ENCODE measurements at places on chromosomes 6 and 20.

DNA sequence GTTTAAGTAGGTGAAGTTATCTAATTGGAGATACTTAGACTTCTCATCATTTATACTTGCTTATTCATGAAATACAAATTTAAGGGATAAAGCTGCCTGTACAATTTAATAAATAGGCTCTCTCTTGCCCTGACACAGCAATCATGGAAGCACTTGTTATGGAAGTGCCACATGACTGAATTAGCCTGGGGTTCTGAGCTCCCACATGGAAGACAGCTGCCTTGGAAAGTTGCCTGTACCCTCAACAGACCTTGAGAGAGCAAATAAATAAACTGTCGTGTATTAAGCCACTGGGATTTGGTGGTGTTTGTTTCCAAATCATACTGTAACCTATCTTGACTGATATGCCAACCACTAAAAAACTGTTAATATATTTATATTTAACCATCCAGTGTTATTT lies 87.0 kb upstream of the RSPO3 start:
- DNase-seq = no peak

GRCh38 chr20:44848254-44849015 lies 37.1 kb upstream of the YWHAB start:
- no peak for DNase-seq

DNA sequence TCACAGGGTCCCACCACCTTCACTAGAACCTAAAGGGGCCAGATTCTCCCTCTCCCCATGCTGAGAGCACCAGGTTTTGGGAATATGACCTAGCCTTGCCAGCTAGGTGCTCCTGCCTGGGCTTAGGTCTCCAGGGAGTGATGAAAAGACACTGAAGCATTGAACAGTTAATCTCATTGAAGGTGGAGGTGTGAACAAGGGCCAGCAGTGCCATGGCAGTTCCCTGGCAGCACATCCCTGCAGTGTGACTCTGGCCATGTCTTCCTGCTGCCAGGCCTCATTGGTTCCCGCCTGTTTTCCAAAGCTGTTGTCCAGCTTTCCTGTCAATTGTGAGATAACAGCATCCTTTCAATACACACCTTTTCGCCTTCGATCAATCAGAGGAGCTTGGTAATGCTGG lies 10.9 kb downstream of the PPIL6 start:
- no peak for DNase-seq

DNA sequence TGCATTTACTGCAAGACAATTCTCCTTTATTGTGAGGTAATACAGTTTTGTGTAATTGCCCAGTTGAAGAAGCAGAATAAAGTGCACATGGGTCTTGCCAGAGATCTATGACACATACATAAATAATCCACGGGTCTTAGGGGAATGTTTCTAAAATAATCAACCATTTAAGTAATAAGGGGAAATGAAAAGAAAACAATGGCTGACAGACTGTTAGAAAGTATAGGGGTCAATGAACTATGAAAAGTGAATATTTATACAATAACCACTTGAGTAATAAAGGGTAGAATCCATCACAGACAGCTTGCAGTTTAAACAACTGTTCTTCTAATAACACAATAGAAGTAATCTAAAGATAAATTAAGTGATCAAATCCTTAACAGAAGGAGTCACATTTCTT lies 477.2 kb downstream of the EYS start:
- DNase-seq = no peak

GRCh38 chr20:6075428-6076219 lies 21.8 kb upstream of the LRRN4 start:
- DNase-seq = no peak

DNA sequence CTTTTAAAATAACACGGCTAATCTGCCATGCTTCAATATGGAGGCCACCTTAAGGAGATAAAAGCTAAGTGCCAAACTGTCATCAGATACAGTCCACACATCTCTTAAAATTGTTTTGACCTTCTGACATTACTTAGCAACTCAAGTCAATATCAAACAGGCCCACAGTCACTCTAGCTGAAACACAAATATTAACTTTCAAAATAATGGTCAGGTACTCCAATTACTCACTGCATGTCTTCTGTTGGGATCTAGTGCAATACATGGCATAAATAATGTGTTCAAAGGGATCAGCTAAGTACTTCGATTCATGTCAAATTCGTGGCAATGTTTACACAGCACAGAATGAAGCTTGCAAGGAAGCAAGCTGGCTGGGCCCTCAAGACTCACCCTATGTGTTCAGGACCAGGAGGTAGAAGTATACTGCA lies 133.9 kb upstream of the BEND6 start:
- DNase-seq = no peak

All from activated CD4-positive, alpha-beta T cell treated with anti-CD3 and anti-CD28 coated beads, Interleukin-2, amount 50 U/mL, for 48 hours (primary cell).